ENCODE measurements at places on chromosomes 7 and 10. TPM values are rescaled to one million over a fixed set of nuclear protein-coding genes. Genes with fewer than 3 reads are reported as not detected.
A peak's percentile ranks its signal among the peaks of the same experiment; 100 is the strongest.

SPDYE6 gene
- total RNA-seq, result not detected

GRCh38 chr10:78774614-78774998 is 294.2 kb upstream of the ZMIZ1 start:
- no peaks in the 10 kb centered on the region for H3K27me3 ChIP-seq
- no peaks in the 10 kb centered on the region for H3K36me3 ChIP-seq
- no peak for DNase-seq
- H3K4me3 ChIP-seq, result no peak overlapping the region
- H3K27ac ChIP-seq, result no peak overlapping the region

GRCh38 chr7:100951172-100951571 is 1.8 kb downstream of the MUC3A start:
- H3K4me1 ChIP-seq, result no peaks in the 10 kb centered on the region
- H3K27ac ChIP-seq, result no peak overlapping the region
- H3K4me3 ChIP-seq, result no peak overlapping the region
- H3K36me3 ChIP-seq, result no peaks in the 10 kb centered on the region
- no peak for DNase-seq

GRCh38 chr7:135803143-135803542 is 54.5 kb upstream of the FAM180A start:
- H3K27ac ChIP-seq, result peak overlapping the region; percentile 11
- H3K36me3 ChIP-seq, result no peaks in the 10 kb centered on the region
- H3K4me1 ChIP-seq, result 0 out of 2 replicates have a peak, but pooled peaks cover 6% of the 10 kb centered on the region

DNA sequence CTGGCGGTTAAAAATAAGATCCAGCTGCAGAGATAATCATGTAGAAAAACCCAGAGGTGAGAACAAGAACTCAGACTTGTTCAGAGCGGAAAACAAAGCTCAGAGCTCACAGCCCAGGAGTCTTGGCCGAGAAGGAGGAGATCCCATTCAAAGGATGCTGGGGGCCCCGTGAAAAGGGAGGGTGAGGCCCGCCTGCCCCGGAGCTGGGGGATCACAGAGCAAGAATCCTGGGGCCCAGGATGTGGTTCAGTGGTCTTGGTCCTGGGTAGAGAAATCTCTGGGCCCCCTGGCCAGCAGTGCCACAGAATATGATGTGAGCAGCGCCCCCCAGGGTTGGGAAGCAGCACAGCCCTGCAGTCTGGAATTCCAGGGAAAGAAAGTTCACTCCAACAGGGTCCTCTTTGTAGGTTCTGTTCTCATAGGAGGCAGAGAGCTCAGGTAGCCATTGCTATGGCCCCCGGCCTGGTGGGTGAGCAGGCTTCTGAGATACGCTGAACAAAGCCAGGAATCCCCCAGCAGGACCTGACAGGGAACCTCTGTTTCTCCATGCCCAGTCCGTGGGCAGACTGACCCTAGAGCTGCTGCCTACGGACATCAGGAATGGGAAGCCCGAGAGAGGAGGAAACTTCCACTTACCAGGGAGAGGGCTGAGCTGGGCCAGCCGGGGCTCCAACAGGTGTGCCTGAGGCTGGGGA is 77.7 kb upstream of the GNA12 start:
- no peak overlapping the region for H3K4me3 ChIP-seq
- no peak for DNase-seq
- no peaks in the 10 kb centered on the region for H3K27me3 ChIP-seq
- H3K27ac ChIP-seq, result no peak overlapping the region
- H3K4me1 ChIP-seq, result peaks cover 6% of the 10 kb centered on the region

DNA sequence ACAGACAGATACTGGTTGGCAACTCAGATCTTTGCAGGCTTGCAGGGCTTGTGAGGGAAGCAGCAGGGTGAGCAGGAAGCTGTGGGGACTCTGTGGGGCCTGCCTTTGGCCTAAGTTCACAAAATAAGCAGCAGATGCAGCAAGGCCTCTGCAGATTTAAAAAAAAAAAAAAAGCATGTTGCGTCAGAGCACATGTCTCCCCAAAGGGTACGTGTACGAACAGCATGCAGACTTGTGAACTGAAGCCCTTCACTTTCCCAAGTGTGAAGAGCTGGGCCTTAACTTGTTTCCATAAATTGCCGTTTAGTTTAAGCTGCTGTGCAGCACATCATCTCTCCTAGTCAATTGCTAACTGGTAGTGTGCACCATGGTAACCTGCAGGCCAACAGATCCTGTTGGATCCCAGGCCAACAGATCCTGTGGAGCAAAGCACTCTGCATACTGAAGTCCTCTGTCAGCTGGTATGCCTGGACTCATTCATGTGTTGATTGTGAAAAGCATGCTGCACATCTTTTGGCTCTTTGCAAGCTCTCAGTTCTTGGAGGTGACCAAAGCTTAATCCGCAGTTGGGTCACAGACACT is 10.8 kb upstream of the XPNPEP1 start:
- no peak overlapping the region for H3K4me3 ChIP-seq
- no peak for DNase-seq
- H3K27ac ChIP-seq, result no peak overlapping the region
- H3K36me3 ChIP-seq, result no peaks in the 10 kb centered on the region

MINDY4 gene
- 2.1 TPM for total RNA-seq
